ENCODE measurements at places on chromosomes 4 and X.

DNA sequence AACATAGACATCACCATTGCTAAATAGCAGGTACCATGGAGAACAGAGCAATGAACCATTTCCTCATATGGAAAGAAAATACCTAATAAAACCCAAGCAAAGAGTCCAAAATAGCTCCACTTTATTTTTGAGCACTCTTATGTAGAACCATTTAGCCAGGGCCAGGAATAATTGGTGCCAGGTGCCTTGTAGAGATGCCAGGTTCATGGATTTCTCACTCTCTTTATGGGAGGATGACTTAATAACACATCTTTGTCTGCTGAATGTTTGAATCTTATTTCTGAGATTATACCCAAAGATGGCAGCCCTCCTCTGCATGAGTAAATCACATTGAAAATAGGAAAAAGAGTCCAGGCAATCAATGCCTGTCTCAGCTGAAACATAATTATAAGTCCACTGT, 212.3 kb upstream of the SFRP2 start:
- no peak for DNase-seq

GRCh38 chr4:172578712-172579111, 589.9 kb upstream of the GALNT7 start:
- DNase-seq, result peak; percentile 4

GRCh38 chrX:101409043-101409442, 1.0 kb downstream of the HNRNPH2 start:
- no peak for DNase-seq

DNA sequence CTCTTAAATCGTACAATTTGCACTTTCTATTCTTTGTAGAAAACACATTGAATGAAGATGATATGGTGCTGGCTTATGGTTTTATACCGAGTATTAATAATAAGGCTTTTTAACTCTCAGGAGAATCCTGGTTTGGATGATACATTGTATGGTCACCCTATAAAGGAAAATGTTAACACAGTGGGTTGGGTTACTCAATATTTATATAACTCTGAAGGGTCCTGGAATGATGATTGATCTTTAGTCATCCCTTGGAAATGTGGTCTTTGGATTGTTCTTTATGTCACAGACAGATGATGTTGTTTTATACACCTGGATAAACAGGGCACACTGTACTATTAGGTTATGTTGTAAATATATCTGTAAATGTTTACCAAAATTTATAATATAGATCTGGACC, 496.2 kb upstream of the NDST4 start:
- DNase-seq, result no peak

DNA sequence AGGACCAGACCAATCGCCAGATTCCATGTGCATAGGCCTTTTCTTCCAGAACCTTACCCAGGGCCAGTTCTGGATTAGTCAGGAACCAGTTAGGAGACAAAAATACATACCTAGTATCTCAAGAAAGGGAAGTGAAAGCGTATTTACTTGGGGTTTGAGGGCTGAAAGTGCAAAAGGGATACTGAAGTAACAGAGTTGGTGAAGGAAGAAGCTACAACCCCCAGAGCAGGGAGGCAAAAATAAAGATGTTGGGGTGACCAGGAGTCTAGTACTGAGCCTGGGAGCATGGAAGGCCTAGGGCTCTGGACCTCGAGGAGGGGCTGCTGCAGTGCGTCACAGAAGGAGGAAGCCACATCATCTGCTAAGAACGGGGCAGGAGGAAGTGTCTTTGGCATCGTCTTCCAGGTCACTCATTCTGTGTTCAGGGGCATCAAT, 38.3 kb downstream of the TKTL1 start:
- DNase-seq, result no peak

DNA sequence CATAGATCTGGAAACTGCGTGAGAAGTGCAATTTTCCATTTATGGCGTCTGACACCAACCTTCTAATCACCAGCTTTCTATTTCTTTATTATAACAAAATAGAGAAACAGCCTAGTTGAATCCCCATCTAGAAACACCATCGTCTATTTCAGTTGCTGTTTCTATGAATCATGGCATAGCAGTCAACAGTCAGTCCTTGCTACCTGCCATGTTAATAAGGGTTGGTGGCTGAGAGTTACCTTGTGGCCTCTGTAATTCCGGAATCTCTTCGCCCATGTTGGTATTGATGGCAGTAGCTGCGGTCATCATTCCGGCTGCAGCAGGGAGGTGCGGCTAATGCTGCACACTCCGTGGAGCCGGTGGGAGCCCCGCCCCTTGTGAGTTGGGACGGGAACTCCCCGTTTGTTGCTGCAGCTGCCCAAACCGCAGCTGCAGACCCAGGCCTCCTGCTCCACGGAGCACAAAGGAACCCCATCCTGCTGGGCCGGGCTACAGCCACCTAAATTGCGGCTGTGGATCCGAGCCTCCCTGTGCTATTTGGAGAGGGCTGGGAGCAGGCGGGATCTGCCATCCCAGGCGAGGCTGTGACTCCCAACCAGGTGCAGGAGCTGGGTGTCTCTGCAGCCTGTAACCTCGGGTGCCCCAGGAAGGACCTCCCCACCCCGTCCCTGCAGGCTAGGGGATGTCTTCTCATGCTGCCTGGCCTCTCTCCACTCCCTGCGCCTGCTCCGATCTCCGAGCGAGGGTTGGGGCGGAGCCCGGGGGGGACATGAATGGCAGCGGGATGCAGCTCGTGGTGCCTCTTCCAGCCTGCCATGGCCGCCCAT, 115.4 kb upstream of the STK26 start:
- DNase-seq, result no peak

GRCh38 chrX:55702671-55703070, 14.9 kb upstream of the RRAGB start:
- DNase-seq, result no peak

DNA sequence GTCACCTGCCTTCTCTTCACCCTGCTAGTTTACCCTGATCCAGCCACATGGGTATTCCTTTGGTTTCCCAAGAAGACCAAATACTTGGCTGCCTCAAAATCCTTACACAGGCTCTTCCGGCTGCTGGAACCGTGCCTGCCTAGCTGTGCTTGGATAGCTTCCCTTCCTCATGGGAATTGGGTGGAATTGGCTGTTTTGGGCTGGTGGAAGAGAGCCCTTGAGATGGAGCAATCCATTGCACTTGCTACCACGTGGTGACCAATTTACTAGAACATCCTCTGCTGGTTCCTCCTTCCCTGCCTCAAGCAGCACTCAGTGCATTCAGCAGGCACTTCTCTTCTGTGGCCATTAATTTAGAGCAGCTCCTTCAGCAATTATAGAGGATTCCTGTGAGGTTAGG, 119.3 kb upstream of the AP1S2 start:
- DNase-seq, result peak; percentile 11

All from fibroblast of skin of right quadriceps (primary cell).